Stimulated activated CD4-positive, alpha-beta T cell treated with anti-CD3 and anti-CD28 coated beads, Interleukin-15, amount 100 ng/mL, for 1 hour (primary cell): ENCODE measurements at places on chromosomes 1 and 21.

DNA sequence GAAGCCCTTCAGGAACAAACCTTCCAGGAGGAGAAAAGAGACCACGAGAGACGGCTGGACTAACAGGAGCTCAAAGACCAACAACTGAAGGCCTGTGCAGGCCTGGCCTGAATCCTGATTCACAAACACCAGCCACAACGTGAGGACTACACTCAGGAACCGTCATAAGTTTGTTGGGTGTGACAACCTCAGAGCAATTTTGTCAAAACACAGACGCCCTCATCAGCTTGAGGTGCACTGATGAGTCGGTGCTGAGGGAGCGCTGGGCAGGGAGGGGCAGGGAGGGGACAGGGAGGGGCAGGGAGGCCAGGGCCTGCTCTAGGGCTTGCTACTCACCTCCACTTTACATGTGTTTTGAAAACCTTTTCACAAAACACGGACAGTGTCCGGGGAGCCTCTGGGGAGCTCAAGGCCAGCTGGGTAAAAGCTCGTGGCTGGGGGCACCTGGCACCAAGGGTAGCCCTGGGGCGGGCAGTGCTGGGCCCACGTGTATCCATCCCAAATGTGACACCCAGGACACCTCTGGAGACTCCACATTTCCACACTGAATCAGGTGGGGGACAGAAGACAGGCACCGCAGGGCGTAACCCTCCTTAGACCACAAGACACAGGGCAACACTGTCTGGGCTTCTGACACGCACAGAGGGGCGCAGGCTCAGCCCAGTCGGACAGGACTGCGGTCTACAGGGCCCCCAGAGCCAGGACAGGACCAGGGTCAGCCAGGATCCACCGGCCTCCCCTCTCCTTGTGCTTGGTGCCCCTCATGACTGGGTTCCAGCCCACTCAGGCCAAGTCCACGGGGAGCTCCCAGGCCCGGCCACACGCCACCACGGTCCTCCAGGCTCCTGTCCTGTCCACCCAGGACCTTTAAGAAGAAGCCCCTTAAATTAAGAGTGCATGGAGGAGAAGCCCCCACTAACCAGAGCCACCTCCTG is 16.5 kb downstream of the LSS start:
- DNase-seq, result no peak

DNA sequence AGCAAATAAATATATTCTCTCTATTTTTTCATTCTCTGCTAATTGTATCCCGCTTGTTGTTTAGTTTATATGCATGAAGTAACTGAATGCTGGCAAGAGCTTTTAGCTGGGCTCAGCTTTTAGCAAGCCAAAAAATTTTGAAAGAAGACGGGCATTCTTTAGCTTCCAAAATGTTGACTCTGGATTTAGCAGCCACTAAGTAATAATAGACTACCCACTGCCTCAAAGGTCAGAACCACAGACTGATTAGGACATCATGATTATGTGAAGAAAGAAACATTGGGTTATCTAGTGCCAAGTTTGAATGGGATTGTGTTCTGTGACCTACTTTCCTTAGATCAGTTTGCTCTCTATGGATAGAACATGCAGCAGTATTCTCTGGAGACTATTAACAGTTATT is 80.3 kb upstream of the DPH5 start:
- no peak for DNase-seq

DNA sequence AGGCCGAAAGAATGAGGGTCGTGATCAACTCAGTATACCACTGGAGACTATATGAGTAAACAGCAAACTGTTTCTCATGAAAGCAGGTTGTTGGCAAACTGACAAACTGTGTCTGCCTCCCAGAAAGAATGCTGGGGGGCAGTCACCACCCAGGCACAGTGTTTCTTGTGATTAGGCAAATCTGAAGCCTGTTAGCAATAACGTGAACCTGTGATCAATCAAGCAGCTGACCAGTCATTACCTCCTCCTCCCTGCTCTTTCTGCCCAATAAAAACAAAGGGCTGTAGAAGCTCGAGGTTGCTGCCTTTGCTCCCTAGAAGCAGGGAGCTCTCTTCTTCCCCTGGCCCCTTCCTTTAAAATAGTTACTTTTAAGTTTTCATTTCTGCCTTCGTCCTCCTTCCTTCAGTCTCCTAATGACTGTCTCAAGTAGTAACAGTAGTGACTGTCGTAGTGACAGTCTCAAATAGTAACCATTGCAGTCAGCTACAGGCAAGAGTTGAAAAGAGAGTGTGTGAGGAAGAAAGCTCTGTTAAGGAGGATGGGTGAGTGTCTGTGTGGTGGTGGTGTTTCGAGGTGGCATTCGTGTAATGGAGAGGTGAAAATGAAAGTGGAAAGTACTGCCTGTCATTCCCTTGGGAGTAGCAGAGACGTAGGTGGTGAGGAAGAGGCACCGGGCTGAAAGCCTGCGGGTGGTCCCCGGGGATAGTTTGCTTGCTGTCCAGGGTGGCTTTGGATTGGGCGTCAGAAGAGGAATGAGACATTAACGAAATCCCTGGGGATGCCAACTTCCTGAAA is 14.5 kb downstream of the HHAT start:
- DNase-seq, result no peak

GRCh38 chr1:62796221-62796620 is 12.3 kb downstream of the ATG4C start:
- DNase-seq, result no peak

GRCh38 chr1:6909857-6910256 is 124.6 kb downstream of the CAMTA1 start:
- no peak for DNase-seq

DNA sequence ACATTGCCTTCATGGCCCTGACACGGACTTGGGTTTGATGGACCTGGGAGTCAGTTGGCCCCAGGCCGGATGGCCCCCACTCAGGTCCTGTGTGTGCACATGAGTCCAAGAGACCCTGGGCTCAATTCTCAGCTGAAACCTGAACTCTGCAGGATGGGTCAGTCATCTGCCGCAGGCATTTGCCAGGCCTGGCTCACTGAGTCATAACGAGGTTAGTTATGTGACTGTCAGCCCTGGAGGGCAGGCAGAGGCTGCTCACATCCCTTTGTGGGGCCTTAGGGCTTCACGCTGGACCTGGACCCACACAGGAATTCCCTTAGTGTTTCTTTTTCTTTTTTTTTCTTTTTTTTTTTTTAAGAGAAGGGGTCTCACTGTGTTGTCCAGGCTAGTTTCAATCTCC is 46.5 kb downstream of the PSMG1 start:
- DNase-seq, result no peak

GRCh38 chr1:240116831-240117769 is 25.4 kb downstream of the FMN2 start:
- DNase-seq, result no peak

- no peak for DNase-seq
These were observed 67.7 kb downstream of the HSF2BP start for GRCh38 chr21:43591571-43591970.

DNA sequence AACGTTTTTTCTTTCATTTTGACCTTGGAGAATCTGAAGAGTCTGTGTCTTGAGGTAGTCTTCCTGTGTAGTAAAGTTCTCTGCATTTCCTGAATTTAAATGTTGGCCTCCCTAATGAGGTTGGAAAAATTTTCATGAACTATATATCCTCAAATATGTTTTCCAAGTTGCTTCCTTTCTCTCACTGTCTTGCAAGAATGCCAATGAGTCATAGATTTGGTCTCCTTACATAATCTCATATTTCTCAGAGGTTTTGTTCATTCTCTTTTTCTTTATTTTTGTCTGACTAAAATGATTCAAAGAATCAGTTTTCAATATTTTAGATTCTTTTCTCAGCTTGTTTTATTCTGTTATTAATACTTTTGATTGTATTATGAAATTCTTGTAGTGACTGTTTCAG is 87.6 kb downstream of the DRAM2 start:
- no peak for DNase-seq

GRCh38 chr1:219433496-219434131 is 179.3 kb downstream of the ZC3H11B start:
- no peak for DNase-seq

DNA sequence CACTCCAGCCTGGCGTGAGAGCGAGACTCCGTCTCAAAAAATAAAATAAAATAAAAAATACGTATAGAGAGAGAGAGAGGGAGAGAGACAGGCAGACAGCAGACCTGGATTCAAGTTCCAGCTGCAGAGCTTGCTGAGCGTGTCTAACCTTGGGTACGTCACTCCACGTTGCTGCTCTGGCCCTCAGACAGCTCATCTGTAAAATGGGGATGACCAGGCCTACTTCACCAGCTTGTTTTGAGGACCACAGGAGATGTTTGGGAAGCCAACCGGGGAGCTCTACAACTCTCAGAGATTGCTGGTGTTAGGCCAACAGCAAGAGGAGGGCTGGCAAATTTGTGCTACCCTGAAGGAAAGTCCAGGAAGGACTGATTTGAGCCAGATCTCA is 499 bp upstream of the TRAF5 start:
- DNase-seq, result no peak

GRCh38 chr21:17823846-17824245 is 4.7 kb upstream of the C21orf91 start:
- DNase-seq, result no peak

GRCh38 chr1:165616987-165617546 is 14.0 kb upstream of the MGST3 start:
- no peak for DNase-seq

GRCh38 chr21:27448960-27449359 is 482.1 kb upstream of the ADAMTS5 start:
- DNase-seq, result no peak

GRCh38 chr1:234972411-234973191 is 156.0 kb downstream of the TOMM20 start:
- no peak for DNase-seq

DNA sequence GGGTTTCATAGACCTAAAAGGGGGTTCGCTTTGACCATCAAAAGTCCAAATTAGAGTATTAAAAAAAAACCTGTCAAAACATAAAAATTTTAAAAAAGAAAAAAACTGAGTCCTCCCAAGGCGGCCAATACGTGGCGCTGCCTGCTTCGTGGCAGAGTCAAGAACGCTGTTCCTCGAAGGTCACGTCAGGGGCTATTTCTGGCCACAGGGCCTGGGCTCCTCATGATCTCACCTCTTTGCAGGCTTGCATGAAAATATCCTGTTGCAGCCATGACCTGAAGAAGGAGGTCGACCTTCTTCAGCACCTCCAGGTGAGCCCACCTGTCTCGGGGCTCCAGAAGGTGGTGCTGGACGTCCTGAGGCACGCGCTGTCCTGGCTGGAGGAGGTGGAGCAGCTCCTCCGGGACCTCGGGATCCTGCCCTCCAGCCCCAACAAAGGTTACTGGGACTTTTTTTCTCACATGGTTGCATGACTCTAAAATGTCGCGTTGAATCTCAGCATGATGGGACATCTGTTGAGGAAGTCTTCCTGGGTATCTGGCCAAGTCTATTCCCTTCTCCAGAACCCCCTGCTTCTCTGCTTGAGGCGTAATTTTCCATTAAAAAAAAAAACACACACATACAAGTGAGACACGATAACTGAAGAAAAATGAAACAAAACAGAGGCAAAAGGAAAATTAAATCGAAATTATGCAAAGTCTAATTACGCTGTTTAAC is 80.4 kb upstream of the EFHD2 start:
- DNase-seq, result no peak

DNA sequence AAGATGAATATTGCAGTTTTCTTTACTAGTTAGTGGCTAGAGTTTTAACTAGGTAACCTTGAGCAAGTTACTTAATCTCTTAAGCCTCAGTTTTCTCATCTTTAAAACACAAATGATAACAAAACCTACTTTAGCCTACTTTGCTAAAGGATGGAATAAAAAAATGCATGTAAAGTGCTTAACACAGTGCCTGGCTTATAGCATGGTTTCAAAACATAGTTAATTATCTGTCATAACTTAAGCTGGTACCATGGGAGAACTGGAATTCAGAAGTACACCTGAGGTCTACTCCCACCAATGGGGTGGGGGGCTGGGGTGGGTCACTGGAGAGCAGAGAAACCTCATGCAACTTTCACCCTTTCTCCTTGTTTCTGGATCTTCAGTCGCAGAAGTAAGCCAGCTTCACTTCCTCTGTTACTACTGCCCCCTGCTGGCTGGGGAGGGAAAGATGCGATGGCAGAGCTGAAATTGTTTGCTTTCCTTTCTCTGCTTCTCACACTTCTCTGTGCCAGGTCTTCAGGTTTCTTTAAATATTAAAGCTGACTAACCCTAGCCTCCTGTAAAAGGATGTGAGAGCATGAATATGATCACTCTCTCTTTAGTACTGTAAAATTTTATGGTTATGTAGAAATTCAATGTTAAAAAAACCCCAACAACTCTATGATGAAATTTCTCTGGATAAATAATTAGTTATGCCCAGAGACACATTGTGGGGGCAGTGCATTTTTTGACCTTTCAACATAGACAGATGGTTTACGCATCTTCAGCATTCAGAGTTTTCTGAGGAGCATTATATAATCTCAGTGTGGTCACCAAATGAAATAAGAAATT is 324.2 kb downstream of the HLX start:
- peak; percentile 5 for DNase-seq
